Stimulated activated CD8-positive, alpha-beta memory T cell treated with anti-CD3 and anti-CD28 coated beads, Interleukin-7, amount 100 ng/mL, for 4 hours (primary cell): ENCODE measurements at places on chromosomes 16 and 17.

- no peak for DNase-seq
Observed at GRCh38 chr17:28008513-28008912, 34.0 kb upstream of the NLK start.

DNA sequence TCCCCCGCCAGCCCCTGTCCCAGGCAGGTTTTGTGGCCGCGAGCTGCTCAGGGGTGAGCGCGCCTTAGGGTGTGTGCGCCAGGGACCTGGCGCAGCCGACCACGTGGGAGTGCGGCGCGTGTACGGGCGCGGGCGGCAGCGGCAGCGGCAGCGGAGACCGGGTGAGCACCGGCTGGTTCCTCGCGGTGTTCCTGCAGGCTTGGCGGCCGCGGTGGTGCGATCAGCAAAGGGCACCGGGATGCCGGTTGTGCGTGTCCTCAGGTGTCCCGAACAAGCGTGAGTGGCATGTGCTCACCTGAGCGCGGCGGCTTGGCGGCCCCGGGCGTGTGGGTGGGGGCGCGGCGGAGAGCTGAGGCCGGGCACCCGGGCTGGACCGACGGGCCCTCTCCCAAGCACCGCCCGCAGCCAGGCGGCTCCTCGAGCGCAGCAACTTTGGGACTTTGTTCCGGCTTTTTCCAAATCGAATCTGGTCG is 381 bp upstream of the HSD11B2 start:
- DNase-seq, result peak; percentile 7

- DNase-seq, result no peak
Observed at GRCh38 chr16:4322121-4323052, 6.5 kb downstream of the GLIS2 start.

GRCh38 chr16:15517743-15518377 is 83.5 kb downstream of the BMERB1 start:
- no peak for DNase-seq

DNA sequence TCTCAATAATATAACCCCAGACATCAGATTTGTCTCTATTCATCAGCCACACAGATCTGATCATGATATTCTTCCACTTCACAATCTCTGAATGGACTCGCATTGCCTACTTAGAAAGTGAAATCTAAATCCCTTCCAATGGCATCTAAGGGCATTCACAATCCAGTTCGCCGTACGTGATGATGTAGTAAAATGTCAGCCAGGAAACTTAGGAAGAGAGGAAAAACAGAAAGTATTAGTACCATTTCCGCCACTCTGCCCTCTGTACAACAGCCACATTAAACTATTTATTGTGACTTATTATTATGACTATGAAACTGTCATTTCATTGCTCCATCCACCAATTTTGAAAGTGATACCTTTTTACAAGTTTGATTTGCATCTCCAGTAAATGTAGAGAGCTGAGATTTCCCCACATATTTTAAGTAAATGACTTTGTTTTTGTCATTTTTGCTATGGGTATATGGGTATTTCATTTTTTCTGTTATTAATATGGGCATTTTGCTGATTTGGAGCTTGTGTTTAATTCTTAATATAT is 69.4 kb upstream of the SMIM36 start:
- no peak for DNase-seq

DNA sequence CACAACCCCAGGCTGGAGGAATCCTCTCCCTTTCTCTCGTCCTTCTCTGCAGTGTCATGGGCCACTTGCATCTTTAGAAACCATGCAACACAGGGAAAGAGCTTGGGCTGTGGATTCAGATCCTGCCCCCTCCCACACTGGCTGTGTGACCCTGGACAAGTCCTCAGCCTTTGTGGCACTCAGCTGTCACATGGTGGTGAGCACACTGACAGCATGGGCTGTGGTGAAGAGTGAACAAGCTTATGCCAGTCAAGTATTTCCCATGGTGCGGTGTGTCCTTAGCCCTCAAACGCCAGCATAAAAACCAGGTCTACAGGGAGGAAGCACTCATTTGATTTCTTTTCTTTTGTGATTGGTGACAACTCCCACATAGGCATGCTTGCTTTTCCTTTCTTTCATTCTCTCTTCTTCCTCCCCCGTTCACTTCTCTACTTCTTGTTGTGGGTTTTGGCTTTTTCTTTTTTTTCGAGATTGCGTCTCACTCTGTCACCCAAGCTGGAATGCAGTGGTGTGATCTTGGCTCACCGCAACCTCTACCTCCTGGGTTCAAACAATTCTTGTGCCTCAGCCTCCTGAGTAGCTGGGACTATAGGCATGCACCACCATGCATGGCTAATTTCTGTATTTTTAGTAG is 314.2 kb downstream of the CPPED1 start:
- no peak for DNase-seq

GRCh38 chr16:6247775-6248174 is 1084.9 kb upstream of the RBFOX1 start:
- DNase-seq, result no peak

DNA sequence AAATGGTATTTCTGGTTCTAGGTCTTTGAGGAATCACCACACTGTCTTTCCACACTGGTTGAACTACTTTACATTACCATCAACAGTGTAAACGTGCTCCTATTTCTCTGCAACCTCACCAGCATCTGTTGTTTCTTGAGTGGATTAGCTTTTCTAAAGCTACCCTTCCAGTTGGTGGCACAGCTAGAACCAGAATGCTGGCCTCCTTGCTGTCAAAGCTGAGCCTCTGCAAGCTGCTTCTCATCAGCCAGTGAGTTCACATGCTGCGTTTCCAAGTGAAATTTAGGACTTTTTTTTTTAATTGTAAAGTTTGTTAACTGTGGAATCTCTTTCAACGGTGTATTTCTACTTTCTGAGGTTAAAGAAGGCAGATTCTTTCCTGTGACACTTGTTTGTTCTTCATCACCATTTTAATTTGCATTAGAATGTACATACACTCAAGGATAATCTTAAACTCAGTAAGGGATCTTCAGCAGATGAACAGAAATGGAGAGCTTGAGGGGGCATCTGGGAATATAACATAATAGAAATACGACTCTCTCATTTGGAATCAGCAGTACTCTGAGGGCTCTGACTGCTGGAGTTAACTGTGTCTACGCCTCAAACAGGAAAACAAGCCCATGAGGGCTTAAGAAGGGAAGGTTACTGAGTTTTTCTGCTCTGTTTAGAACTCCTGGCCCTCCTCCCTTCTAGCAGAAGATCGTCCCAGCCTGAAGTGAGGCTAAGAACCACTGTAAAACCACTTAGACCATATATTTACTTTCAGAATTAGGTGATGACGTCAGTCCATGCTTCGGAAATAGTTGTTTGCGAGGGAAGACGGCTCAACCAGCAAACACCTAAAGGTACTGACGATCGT is 148.4 kb upstream of the FAM20A start:
- no peak for DNase-seq

GRCh38 chr17:77763575-77763974 is 194.9 kb upstream of the TNRC6C start:
- no peak for DNase-seq

DNA sequence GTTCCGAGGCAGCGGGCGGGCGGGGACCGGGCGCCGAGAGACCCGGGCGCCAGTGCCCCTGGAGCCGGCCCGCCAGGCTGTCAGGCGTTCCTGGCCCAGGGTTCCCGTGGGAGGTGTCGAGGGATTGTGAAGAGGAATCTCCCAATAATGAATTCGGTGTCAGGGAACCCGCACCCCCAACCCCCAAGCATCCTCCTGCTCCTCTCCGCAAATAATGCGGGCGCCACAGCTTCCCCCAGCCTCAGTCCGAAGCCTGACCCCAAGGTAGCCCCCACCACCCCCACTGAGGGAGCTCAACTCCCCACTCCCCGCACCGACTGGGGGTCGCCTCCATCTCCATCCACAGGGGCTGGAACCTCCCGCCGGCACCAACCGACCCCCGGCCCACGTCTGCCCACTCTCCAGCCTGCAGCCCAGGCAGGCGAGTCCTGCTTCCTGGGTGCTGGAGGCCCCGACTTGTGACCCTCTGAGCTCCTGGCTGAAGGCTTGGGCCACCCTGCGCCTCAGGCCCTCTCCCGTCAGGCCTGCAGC is 641 bp upstream of the CASKIN1 start:
- DNase-seq, result no peak

DNA sequence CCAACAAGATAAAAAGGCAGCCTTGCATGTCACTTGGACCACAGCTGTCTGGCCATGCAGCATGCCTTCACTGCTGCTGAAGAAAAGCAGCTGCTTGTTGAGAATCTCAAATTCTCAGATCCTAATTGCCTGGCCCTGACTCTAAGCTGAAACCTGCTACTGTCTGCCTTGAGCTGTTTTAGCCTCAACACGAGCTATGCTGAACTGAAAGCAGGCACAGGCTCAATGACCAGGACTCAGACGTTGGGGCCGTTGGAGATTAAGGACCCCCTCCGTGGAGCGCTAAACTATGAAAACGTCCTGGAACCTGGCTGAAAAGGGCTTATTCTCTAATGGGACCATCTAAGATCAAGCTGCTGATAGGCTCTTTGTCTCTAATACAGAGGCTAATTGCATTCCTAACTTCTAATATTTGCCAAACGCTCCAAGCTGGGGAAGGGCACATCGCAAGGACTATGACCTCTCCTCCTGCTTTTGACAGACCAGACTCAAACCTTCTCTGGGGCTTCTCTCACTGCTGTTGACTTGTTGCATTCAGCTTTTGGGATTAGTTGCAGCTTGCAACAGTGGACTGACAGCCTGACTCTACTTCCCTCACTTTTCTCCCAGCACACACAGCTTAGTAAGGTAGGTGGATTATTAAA is 4.6 kb upstream of the PLK1 start:
- no peak for DNase-seq

DNA sequence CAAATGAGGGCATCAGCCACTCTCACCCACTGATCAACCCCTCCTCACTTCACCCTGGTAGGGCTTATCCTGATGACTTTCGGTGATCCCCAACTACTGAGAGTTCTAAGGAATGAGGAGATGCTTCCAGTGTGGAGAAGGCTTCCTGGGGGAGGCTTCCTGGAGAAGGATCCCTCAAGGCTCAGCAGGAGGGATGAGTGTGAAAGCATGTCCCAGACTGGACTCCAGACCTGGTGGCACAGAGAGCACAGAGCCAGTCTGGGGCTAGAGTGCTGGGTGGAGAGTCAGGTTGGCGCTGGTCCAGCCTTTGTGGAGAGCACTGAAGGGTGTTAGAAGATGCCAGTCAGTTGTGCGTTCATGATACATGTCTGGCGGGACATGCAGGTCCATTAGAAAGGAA is 53.7 kb downstream of the PLD6 start:
- DNase-seq, result no peak

GRCh38 chr17:35717475-35717874 is 14.0 kb upstream of the RASL10B start:
- DNase-seq, result no peak

DNA sequence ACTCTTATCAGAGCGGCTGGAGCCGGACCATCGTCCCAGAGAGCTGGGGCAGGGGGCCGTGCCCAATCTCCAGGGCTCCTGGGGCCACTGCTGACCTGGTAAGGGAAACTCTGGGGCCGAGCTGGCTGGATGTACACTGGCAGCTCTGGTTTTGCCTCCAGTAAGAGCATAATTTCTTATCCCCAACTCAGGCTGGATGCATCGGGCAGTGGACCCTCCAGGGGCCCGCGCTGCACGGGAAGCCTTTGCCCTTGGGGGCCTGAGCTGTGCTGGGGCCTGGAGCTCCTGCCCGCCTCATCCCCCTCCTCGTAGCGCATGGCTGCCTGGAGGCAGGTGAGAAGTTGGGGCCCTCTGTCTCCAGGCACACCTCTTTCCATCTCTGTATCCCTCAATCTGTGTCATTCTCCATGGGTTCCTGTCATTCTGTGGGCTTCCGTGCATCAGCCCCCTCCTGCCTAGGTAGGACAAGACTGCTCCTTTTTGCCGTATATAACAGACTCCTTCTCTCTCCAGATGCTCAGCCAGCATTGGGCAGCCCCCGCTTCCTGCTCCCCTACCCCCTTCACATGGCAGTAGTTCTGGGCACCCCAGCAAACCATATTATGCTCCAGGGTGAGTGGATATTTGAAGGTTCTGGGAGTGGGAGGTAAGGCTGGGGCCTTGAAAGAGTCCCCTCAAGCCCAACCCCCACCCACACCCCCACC is 9.4 kb upstream of the TMEM88 start:
- no peak for DNase-seq

DNA sequence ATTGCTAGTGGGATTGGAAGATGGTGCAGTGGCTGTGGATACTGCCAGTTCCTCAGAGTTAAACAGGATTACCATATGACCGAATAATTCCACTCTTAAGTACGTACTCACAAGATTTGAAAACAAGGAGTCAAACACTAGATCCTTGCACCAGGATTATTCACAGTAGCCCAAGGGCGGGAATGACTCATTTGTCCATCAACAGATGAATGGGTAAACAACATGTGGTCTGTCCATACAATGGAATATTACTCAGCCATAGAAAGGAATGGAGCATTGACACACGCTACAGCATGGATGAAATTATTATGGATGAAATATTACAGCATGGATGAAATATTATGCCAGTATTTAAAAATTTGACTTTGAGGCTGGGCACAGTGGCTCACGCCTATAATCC is 9.1 kb upstream of the MAPK8IP3 start:
- no peak for DNase-seq

GRCh38 chr17:35738519-35739133 is 7.2 kb downstream of the RASL10B start:
- DNase-seq, result no peak

GRCh38 chr16:57653936-57654335 is 14.2 kb upstream of the ADGRG3 start:
- DNase-seq, result no peak

DNA sequence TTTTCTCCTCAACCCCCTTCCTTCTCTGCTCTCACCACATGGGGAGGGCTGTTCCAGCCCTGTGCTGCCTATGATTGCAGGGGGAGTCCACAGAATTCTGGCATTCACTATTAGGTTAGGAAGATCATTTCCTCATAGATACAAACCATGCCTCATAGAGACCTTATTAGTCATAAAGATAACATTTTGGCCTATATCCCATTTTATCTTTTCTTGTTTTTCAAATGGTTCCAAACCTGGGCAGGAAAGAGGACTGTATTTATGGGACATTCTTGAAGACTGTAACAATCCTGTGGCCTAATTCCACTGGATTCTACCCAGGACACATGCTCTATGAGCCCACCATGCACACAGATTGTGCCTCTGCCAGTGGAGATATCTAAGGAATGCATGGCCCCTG is 51.7 kb downstream of the ASIC2 start:
- DNase-seq, result no peak

GRCh38 chr16:51166091-51166490 is 15.0 kb upstream of the SALL1 start:
- DNase-seq, result no peak

GRCh38 chr17:61314368-61315078 is 85.1 kb upstream of the TBX2 start:
- no peak for DNase-seq

DNA sequence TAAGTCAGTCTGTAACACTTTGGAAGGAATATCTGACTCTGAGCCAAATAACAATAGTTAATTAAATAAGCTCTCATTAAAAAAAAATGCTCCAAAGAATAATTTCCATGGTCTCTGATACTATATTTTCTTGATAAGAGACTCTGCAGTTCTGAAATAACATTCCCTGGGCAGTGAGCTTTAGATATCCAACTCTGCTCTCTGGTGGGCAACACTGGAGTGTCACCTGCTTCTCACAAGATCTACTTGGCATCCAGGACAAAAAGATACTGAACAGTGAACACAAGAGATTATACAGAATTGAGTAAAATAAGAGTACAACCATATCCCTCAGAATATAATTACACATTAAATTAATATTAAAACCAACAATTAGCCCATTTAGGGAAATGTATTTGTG is 13.7 kb downstream of the BLMH start:
- DNase-seq, result no peak

- DNase-seq, result no peak
Observed at GRCh38 chr16:89237733-89238132, 20.2 kb downstream of the ZNF778 start.
